ENCODE measurements at places on chromosomes 2 and 18. TPM values are rescaled to one million over a fixed set of nuclear protein-coding genes. Genes with fewer than 3 reads are reported as not detected.

GRCh38 chr2:241767464-241768250 lies 9.0 kb upstream of the GAL3ST2 start:
- peaks cover 2% of the 10 kb centered on the region for H3K4me1 ChIP-seq
- H3K27ac ChIP-seq, result no peak overlapping the region
- no peaks in the 10 kb centered on the region for H3K27me3 ChIP-seq
- DNase-seq, result no peak
- H3K36me3 ChIP-seq, result no peaks in the 10 kb centered on the region

DNA sequence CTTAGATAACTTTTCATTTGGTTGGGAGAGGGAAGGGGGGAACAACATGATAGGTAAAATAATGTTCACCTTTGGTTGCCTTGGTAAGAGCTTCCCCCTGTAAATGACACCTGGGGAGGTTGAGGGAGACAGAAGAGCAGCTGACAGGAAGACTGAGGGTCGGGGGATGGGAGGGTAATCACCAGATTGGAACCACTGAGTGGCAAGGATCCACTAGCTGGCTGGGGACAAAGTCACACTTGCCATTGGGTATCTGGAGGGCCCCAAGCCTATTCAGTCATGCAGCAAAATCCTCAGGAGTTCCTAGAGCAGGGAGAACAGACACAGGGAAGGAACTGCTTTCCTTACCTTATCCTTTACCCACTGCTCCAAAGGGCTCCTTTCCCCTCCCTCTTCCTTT lies 84.3 kb downstream of the MAPK4 start:
- H3K27me3 ChIP-seq, result peaks cover 5% of the 10 kb centered on the region
- no peak overlapping the region for H3K4me3 ChIP-seq
- H3K36me3 ChIP-seq, result no peaks in the 10 kb centered on the region
- no peak overlapping the region for H3K27ac ChIP-seq
- DNase-seq, result no peak

- H3K27ac ChIP-seq, result no peak overlapping the region
- no peaks in the 10 kb centered on the region for H3K36me3 ChIP-seq
- H3K4me3 ChIP-seq, result no peak overlapping the region
- no peaks in the 10 kb centered on the region for H3K27me3 ChIP-seq
Observed at GRCh38 chr2:113009622-113010021, 4.4 kb downstream of the IL36A start.

GRCh38 chr2:201781557-201782051 lies 871 bp upstream of the ALS2 start:
- H3K4me3 ChIP-seq, result peak overlapping the region; percentile 81
- peak overlapping the region; percentile 77 for H3K27ac ChIP-seq
- H3K27me3 ChIP-seq, result no peaks in the 10 kb centered on the region
- DNase-seq, result peak; percentile 4
- peaks cover 14% of the 10 kb centered on the region for H3K4me1 ChIP-seq

DNA sequence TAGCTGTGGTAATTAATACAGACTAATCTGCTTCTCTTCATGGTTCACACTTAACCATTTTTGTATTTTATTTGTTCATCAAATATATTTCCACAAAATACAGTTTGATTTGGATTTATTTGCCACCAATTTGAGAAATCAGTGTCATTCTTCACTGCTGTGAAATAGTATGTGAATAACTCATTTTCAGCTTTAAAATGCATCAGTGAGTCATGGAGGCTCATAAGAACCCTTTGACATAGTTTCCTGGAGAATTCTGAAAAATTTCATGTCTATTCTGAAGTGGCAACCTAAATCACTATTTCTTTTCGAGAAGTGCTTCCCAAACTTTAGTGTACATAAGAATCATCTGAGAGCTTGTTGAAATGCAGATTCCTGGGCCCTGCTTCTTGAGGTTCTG lies 1026.7 kb upstream of the ACVR2A start:
- no peaks in the 10 kb centered on the region for H3K36me3 ChIP-seq
- H3K27ac ChIP-seq, result no peak overlapping the region
- H3K4me1 ChIP-seq, result no peaks in the 10 kb centered on the region
- DNase-seq, result no peak
- H3K27me3 ChIP-seq, result no peaks in the 10 kb centered on the region
- H3K4me3 ChIP-seq, result no peak overlapping the region

- no peak overlapping the region for H3K4me3 ChIP-seq
- H3K27me3 ChIP-seq, result peaks cover 34% of the 10 kb centered on the region
- H3K36me3 ChIP-seq, result no peaks in the 10 kb centered on the region
Observed at GRCh38 chr18:46736135-46736534, 20.7 kb downstream of the ST8SIA5 start.

GRCh38 chr2:60661073-60661738 lies 94.9 kb upstream of the PAPOLG start:
- no peaks in the 10 kb centered on the region for H3K27me3 ChIP-seq
- H3K4me1 ChIP-seq, result no peaks in the 10 kb centered on the region
- no peak overlapping the region for H3K27ac ChIP-seq
- no peak overlapping the region for H3K4me3 ChIP-seq
- DNase-seq, result no peak

DNA sequence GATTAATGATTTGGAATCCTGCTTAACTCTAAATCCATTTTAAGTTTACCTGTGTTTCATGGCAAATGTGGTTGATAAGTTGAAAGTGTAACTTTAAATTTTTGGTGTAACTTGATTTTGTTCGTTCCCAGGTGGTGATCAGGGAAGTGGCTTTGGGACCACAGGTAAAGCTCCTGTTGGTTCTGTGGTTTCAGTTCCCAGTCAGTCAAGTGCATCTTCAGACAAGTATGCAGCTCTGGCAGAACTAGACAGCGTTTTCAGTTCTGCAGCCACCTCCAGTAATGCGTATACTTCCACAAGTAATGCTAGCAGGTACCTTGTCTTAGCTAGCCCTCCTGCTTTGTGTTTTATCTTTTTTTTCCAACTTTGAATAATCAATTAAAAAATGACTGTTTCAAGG lies 62.8 kb downstream of the AGFG1 start:
- no peak for DNase-seq
- no peak overlapping the region for H3K4me3 ChIP-seq
- peaks cover 52% of the 10 kb centered on the region for H3K36me3 ChIP-seq
- no peaks in the 10 kb centered on the region for H3K4me1 ChIP-seq

DNA sequence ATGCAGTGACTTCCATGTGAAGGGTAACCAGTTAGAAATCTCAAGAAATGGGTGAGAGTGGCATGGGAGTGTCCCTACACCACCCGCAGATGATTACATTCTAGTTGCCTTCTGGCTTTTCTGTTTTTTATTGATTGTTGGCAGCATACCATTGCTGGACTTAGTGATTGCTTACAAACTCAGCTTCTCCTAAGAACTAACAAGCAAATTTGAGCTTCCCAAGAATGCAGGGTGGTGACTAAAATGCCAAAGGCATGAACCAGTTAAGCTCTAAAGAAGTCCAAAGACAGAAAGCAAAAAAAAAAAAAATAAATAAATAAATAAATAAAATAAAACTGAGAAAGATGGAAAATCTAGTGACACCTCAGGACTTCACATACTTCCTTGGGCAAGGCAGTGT lies 245.5 kb upstream of the PARD3B start:
- no peak for DNase-seq
- no peaks in the 10 kb centered on the region for H3K36me3 ChIP-seq
- no peaks in the 10 kb centered on the region for H3K4me1 ChIP-seq
- no peaks in the 10 kb centered on the region for H3K27me3 ChIP-seq
- no peak overlapping the region for H3K27ac ChIP-seq

GRCh38 chr2:120680136-120680761 lies 55.4 kb upstream of the GLI2 start:
- H3K4me1 ChIP-seq, result no peaks in the 10 kb centered on the region
- no peaks in the 10 kb centered on the region for H3K27me3 ChIP-seq
- peak; percentile 60 for DNase-seq
- H3K27ac ChIP-seq, result no peak overlapping the region
- H3K36me3 ChIP-seq, result no peaks in the 10 kb centered on the region
- H3K4me3 ChIP-seq, result no peak overlapping the region

DNA sequence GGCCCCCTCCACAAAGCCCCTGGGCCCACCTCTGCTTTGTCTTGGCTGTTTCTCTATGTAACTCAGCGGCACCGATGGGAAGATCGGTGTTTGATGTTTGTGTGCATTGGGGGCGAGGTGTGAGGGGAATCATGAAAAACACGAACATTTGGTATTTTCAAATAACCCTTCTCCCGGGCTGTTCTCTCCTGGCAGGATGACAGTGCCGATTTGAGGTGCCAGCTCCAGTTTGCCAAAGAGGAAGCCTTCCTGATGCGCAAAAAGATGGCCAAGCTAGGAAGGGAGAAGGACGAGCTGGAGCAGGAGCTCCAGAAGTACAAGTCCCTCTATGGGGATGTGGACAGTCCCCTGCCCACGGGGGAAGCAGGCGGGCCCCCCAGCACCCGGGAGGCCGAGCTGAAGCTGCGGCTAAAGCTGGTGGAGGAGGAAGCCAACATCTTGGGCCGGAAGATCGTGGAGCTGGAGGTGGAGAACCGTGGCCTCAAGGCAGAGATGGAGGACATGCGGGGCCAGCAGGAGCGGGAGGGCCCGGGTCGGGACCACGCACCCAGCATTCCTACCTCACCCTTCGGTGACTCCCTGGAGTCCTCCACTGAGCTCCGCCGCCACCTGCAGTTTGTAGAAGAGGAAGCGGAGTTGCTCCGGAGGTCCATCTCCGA lies 78.1 kb downstream of the MTCL1 start:
- H3K27ac ChIP-seq, result no peak overlapping the region
- no peak for DNase-seq
- peaks cover 30% of the 10 kb centered on the region for H3K27me3 ChIP-seq
- H3K4me3 ChIP-seq, result no peak overlapping the region
- no peaks in the 10 kb centered on the region for H3K36me3 ChIP-seq

- DNase-seq, result no peak
- no peak overlapping the region for H3K4me3 ChIP-seq
- no peak overlapping the region for H3K27ac ChIP-seq
- no peaks in the 10 kb centered on the region for H3K27me3 ChIP-seq
- no peaks in the 10 kb centered on the region for H3K4me1 ChIP-seq
- no peaks in the 10 kb centered on the region for H3K36me3 ChIP-seq
Observed at GRCh38 chr2:65479524-65479923, 47.1 kb upstream of the SPRED2 start.

- DNase-seq, result no peak
- H3K4me1 ChIP-seq, result no peaks in the 10 kb centered on the region
Observed at GRCh38 chr2:210768329-210768910, 212.0 kb downstream of the CPS1 start.

- peaks cover 15% of the 10 kb centered on the region for H3K4me1 ChIP-seq
- no peaks in the 10 kb centered on the region for H3K36me3 ChIP-seq
- H3K4me3 ChIP-seq, result no peak overlapping the region
- H3K27ac ChIP-seq, result no peak overlapping the region
- no peak for DNase-seq
- H3K27me3 ChIP-seq, result no peaks in the 10 kb centered on the region
Observed at GRCh38 chr2:144240656-144241339, 279.1 kb downstream of the ZEB2 start.

- H3K4me3 ChIP-seq, result no peak overlapping the region
- H3K36me3 ChIP-seq, result no peaks in the 10 kb centered on the region
- H3K27me3 ChIP-seq, result peaks cover 2% of the 10 kb centered on the region
- H3K27ac ChIP-seq, result no peak overlapping the region
- DNase-seq, result no peak
Observed at GRCh38 chr2:223995569-223995968, 38.3 kb downstream of the MRPL44 start.

DNA sequence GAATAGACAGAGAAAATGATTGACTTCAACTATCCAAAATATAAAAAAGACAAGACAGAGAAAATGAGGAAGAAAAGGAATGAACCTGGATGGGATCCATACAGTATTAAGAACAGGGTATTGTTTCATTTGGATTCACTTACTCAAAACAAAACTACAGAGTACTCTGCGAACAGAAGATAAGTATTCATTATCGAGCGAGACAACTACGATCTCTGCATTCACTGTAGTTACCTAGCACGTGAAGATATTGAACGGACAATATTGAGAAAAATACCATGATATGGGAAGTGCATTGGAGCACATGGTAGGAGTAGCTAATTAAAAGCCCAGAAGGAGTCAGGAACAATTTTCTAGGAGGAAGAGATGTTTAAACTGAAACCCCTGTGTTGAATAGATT lies 1.0 kb upstream of the ORC2 start:
- H3K27ac ChIP-seq, result no peak overlapping the region
- no peaks in the 10 kb centered on the region for H3K27me3 ChIP-seq
- no peak overlapping the region for H3K4me3 ChIP-seq
- DNase-seq, result no peak
- no peaks in the 10 kb centered on the region for H3K36me3 ChIP-seq
- H3K4me1 ChIP-seq, result peaks cover 19% of the 10 kb centered on the region

DNA sequence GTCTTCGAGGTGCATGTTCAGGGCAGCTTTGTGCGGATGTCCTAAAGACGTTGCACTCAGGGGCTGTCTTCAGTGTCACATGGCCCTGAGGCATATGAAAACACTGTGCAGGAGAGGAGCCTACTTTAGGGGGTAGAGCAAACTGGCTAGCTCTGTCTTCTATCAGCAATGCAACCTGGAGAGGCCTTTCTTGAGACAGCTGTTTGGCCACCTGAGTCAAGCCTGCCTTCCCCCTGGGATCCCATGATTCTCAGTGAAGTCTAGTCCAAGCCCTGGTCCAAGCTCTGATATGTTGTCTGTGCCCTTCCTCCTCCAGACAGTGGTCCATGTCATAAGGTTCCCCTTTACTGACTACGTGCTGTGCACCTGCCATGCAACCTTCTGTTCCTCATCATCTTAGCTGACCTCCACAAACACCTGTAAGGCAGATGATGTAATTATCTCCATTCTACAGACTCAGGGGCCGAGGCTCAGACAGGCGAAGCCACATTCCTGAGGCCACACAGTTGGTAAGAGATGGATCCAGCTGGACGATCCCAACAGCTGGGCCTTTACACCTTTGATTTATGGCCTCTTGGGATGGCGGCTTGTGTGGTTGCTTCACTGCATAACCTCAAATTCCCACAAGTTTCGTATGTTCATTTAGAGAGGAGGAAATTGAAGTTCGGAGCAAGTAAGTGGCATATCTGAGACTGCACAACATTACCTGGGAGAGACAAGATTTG lies 109.9 kb downstream of the COPS8 start:
- DNase-seq, result no peak
- no peak overlapping the region for H3K4me3 ChIP-seq
- H3K27me3 ChIP-seq, result peaks cover 25% of the 10 kb centered on the region
- H3K4me1 ChIP-seq, result no peaks in the 10 kb centered on the region
- H3K27ac ChIP-seq, result no peak overlapping the region

DNA sequence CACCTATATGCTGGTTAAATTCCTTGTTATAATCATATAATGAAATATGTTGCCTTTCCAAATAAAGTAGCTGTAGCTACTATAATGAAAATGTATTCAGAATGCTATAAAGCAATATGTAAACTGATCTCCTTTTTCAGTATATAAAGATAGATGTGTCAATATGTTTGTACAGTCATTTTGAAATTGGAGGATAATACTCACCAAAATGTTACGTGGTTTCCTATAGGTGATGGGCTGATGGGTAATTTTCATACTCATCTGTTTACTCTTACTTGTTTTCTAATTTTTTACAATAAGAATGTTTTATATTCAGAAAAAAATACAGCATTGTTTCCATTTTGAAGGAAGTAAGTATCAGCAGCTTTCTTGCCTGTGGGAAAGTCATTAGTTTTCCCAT lies 70.2 kb downstream of the PRKRA start:
- peaks cover 11% of the 10 kb centered on the region for H3K27me3 ChIP-seq
- no peaks in the 10 kb centered on the region for H3K4me1 ChIP-seq
- H3K27ac ChIP-seq, result no peak overlapping the region
- H3K36me3 ChIP-seq, result no peaks in the 10 kb centered on the region
- no peak overlapping the region for H3K4me3 ChIP-seq

CENPA gene
- total RNA-seq, result 1.9 TPM

REG3G gene
- total RNA-seq, result not detected

ZNF385B gene
- total RNA-seq, result 0.12 TPM

AKAIN1 gene
- total RNA-seq, result not detected

CFAP65 gene
- not detected for total RNA-seq

PSMA8 gene
- 0.35 TPM for total RNA-seq

STRADB gene
- 18.0 TPM for total RNA-seq

RSAD2 gene
- 7.2 TPM for total RNA-seq

MLPH gene
- not detected for total RNA-seq
